ENCODE measurements at places on chromosomes 7 and 10.

- no peak for DNase-seq
Observed at GRCh38 chr10:6299234-6299633, 96.5 kb downstream of the PFKFB3 start.

- no peak for DNase-seq
Observed at GRCh38 chr7:27746978-27747377, 7.0 kb downstream of the TAX1BP1 start.

- no peak for DNase-seq
Observed at GRCh38 chr7:81685270-81685868, 84.5 kb downstream of the HGF start.

- DNase-seq: no peak
Observed at GRCh38 chr7:156478486-156478885, 162.1 kb upstream of the RNF32 start.

DNA sequence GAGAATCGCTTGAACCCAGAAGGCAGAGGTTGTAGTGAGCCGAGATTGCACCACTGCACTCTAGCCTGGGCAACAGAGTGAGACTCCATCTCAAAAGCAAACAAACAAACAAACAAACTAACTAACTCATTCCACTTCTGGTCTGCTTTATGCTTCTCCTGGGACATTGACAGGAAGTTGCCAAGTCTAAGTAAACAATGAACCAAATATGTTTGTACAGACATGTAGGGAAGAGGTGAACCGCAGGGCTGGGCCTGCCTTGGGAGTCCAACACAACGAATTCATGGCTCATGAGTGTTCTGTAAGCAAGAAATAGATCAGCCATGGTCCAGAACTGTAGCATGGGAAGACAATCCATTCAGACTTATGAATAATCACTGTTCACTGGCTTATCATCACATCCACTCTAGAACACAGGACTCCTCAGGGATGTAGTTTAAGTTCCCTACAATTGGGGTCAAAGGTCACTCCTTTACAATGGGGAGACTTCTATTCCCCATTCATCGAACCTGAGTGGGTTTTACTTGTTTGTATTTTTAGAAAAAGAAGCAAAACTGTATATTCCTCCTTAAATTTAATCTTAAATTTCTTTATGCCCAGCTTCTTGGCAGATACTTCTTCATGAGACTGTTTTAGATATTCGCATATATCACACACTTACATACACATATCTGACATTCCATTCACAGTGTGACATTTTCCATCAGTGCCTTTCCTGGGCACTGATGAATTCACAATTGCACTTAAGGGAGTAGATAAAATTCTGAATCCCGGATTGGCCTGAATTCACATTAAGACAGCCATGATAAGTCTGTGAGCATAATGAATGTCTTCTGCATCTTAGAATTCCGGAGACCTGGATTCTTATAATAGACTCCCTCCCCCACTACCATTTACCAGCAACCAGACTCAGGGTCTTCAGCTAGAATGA is 159.1 kb upstream of the EEPD1 start:
- DNase-seq: no peak

- DNase-seq: no peak
Observed at GRCh38 chr7:107768263-107768662, 24.3 kb downstream of the CBLL1 start.

DNA sequence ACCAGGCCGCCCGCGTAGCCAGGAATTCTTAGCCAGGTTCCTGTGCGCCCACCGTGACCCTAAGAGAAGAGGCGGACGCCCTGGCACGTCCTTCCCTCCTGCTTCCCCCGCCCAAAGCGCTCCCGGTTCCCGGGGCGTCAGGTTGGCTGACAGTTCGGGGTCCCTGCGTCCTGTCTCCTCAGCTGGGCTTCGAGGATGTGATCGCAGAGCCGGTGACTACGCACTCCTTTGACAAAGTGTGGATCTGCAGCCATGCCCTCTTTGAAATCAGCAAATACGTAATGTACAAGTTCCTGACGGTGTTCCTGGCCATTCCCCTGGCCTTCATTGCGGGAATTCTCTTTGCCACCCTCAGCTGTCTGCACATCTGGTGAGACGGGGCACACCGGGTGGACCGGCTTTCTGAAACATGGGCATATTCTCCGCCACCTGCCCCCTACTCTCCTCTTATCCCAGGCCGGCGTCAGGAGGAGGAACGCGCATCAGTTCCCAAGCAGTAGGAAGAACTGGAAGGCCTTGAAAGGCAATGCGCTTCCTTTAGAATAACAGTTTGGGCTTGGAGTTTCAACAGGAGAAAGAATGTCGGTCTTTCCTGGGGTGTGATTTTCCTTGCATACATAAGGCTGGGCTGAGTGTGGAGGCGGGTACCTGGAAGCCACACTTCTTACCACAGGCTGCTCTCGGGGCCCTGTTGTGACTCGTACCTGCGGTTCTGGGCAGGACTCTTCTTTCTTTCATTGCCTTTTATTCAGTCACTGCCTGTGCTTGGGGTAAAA is 728 bp downstream of the CAV2 start:
- DNase-seq: no peak

GRCh38 chr7:156318426-156318825 is 322.1 kb upstream of the RNF32 start:
- no peak for DNase-seq

GRCh38 chr7:3480197-3480596 is 179.1 kb downstream of the SDK1 start:
- no peak for DNase-seq

DNA sequence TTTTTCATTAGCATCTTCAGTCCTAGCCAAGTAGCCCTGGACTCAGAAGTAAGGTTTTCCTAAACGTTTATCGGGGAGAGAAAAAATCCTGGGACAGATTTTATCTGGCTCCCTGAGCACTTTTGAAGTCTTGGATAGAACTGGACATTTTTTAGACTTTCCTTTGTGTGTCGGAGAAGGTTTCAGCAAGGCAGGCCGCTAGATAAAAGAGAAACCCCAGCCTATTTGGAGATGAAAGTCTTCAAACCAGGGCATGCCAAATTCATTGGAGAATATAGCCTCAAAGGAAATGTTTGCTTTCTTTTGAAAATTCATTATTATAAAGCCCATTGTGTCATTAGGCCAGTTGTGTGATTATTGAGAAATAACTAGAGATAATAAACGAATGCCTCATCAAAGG is 228.1 kb downstream of the BAMBI start:
- DNase-seq: no peak

GRCh38 chr7:46091071-46091470 is 170.0 kb upstream of the IGFBP3 start:
- no peak for DNase-seq

Measured in NCI-H2081 (cell line).